ENCODE measurements at places on chromosomes 7 and 10. TPM values are rescaled to one million over a fixed set of nuclear protein-coding genes. Genes with fewer than 3 reads are reported as not detected.

CREB5 gene
- 20.3 TPM for total RNA-seq

ZNHIT1 gene
- 66.9 TPM for total RNA-seq

PDK4 gene
- 5.8 TPM for total RNA-seq

VPS26A gene
- 54.2 TPM for total RNA-seq

CPEB3 gene
- total RNA-seq: 3.4 TPM

AKR1B15 gene
- 1.4 TPM for total RNA-seq

PKD2L1 gene
- not detected for total RNA-seq

DHTKD1 gene
- 10.1 TPM for total RNA-seq

CCM2 gene
- total RNA-seq: 24.8 TPM

ABCB1 gene
- 4.5 TPM for total RNA-seq

CRPPA gene
- total RNA-seq: 0.38 TPM

ARMH3 gene
- 7.9 TPM for total RNA-seq

DBNL gene
- total RNA-seq: 29.9 TPM

SPDYE6 gene
- not detected for total RNA-seq

VSTM4 gene
- total RNA-seq: not detected

TAF3 gene
- 3.4 TPM for total RNA-seq

LMTK2 gene
- 12.0 TPM for total RNA-seq
